Eye (tissue), 1 donor: ENCODE measurements at places on chromosomes 3 and 15.

- DNase-seq = no peak
These were observed 143.7 kb downstream of the MYLK start for GRCh38 chr3:123740391-123740822.

GRCh38 chr3:133506215-133506901 lies 67.1 kb upstream of the CDV3 start:
- DNase-seq = no peak

DNA sequence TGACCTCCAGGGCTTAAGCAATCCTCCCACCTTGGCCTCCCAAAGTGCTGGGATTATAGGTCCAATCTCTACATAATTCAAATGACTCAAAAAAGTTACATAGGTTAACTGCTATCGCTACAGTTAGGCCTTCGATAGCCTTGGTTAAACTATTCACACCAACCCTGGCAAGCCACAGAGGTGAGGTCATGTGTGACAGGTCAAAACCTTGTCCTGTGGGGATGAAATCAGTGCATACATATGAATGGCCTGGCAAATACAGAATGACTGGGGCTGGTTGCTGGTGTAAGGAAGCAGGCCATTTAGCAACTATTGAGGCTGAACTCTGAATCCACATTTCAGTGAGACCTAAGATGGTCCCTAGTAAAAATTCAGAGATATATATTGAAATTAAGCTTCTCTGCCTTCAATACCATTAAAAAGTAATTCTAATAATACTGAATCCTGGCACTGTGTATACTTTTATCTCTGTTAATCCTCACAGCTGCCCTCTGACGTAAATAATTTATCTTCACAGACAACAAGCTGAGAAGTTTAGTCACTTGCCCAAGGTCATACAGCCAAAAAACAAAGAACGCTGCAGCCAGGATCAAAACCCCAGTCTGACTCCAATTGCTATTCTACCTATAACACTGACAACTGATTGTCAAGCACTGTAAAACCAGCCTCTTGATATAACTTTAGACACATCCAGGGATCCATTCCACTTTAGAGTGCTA lies 35.3 kb downstream of the MKRN2 start:
- no peak for DNase-seq

DNA sequence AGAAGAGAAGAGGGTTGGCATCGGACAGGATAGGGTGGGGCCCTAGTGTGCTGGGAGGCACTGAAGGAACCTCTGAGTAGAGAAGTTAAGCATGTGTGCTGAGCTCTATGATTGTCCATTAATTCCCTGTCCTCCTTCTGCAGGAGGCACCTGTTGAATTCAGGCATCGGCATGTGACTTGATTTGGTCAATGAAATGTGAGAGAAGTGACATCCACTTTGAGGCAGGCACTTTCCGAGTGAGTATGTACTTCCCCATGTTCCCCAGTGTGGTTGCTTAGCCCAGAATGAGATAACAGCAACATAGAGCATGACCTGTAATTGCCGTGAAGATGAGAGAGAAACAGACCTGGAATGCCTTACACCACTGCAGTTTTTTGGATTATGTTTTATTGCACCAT lies 224.8 kb downstream of the RPLP1 start:
- no peak for DNase-seq

DNA sequence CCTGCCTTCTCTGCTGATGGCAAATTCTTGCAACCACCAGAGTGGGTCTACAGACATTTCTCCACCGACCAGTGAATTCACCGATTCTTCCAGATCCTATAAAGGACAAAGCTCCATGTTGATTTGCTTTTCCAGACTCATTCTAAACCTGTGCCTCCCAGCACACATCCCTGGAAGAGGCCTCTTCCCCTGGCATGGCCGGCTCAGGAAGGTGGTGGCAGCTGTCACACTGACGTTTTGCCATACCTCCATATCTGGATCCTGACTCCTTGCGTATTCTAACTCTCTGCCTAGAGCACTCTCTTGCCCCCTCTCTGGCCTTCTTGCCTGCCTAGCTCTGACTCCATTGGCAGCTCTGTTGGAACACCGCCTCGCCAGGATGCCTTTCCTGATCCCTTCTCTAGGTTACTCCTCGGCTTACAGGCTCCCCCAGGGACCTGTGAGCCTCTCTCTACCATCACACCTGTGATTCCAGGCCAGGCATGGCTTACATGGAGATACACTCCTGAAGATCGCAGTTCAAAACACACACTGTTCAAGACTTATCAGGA lies 31.0 kb downstream of the SLCO2A1 start:
- no peak for DNase-seq

DNA sequence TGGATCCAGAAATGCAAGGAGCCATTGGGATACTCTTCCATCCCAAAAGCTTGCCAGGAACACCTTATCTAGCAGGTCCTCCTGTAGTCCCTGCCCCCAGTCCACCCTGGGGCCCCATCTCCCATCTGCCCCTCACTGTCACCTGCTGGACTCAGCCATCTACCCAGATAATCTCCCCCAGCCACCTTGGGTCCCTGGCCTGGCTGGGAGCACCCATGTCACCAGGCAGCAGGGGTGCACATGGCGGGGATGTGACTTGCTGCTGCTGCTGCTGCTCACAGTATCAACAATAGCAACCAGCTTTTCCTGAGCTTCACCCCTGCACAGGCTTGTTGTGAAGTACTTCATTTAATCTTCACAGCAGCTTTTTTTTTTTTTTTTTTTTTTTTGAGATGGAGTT lies 12.6 kb downstream of the PTH1R start:
- no peak for DNase-seq
